ENCODE measurements at places on chromosomes 2 and 18. TPM values are rescaled to one million over a fixed set of nuclear protein-coding genes. Genes with fewer than 3 reads are reported as not detected.

TLX2 gene
- total RNA-seq = not detected

PRKAG3 gene
- not detected for total RNA-seq

RIOK3 gene
- total RNA-seq = 119 TPM

UGT1A3 gene
- 0.28 TPM for total RNA-seq

LHCGR gene
- not detected for total RNA-seq

SERPINB10 gene
- 0.36 TPM for total RNA-seq

EDAR gene
- total RNA-seq = 4.8 TPM

CYP27C1 gene
- total RNA-seq = 1.8 TPM

LRP1B gene
- 0.40 TPM for total RNA-seq

INHBB gene
- total RNA-seq = 0.72 TPM

- ATAC-seq = no peak
Measured at GRCh38 chr2:180655393-180655792, 325.0 kb upstream of the UBE2E3 start.

DNA sequence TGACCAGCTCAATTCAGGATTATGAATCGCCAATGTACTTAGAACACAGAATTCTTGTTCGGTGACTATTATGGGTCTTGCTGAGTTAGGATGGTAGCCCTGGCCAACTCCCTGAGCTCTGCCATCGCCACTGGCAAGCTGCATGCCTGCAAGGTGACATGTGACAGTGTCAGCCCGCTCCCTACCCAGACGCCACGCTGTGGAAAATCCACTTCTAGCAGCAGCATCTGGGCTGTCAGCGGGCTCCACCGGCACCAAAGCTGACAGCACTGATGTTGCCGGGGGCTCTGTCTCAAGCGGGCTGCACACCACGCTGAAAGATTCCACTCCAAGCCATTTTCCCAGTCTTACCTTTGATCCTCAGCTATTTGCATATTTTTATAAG lies 100.7 kb downstream of the MYT1L start:
- ATAC-seq = no peak

- ATAC-seq = no peak
Measured at GRCh38 chr2:176758426-176758825, 454.2 kb upstream of the HNRNPA3 start.

- ATAC-seq = no peak
Measured at GRCh38 chr2:31958140-31958717, 52.6 kb downstream of the MEMO1 start.

GRCh38 chr2:8674420-8675009 lies 7.3 kb upstream of the ID2 start:
- ATAC-seq = no peak

DNA sequence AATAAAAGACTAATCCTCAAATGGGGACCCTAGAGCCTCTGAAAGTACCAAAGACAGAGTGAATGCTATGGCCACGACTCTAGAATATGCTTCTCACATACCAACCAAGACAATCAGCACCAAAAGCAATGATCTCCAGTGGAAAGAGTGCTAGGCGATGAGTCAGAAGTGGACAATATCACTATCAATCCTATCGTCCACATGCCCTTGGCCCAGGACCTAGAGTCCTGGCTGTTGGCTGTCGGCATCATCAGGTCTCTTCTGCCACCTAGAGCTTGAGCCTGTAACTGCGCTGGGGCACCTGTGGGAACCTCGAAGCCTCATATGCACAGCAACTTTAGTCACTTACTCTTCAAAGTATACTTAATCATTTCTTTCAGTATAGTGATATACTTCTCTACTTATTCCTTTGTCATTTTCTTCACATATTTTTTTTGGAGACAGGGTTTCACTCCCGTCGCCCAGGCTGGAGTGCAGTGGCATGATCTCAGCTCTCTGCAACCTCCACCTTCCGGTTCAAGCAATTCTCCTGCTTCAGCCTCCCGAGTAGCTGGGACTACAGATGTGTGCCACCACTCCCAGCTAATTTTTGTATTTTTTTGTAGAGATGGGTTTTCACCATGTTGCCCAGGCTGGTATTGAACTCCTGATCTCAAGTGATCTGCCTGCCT lies 29.7 kb downstream of the NOL10 start:
- peak; percentile 75 for ATAC-seq

DNA sequence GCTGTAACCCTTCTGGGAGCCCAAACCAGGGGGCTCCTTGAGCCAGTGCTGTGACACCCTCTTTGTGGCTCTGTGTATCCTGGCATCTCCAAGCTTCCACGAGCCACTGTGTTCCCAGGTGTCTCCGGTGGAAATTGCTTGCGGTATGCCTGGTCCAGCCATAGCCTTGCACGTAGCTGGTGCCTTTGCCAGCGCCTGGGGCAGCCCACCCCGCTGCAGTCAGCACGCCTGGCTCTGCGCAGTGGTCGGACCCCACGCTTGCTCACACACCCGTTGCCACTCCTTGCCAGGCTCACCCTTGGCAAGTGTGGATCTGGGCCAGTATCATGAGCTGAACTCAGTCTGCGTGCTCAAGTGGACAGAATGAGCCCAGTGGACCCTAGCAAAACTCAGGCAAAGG lies 152.3 kb downstream of the MBD5 start:
- no peak for ATAC-seq

- no peak for ATAC-seq
Measured at GRCh38 chr2:43383533-43383932, 157.1 kb upstream of the ZFP36L2 start.

DNA sequence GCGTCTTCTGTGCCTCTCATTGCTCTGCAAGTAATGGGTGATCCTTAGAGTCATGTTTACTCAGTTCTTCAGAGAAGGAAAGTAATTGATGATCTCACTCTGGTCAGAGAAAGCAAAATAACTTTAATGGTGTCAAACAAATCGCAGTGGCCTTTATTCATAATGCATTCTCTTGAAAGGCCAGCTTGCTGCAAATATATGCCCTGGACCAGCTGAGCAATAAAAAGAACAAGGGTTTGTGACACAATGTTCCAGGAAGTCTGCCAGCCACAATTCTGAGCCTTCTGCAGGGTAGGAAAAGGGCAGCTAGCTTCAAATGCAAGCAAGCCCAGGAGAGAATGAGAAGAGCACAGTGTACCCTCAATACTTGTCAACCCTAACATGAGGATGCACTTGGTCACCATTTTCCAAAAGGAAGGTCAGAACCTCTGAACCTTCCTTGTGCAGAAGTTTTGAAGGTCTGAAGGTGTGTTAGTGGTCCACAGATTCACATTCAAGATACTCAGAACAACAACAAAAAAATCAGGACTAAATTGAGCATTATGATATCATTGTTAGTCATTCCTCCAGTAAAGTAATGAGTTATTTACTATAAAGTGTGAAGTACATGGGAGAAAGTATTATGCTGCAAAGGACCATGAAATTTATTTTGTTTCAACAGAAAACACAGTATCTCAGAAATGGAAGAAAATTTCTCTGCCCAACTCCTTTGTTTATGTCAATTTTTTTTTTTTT lies 355.6 kb downstream of the PAX3 start:
- no peak for ATAC-seq

DNA sequence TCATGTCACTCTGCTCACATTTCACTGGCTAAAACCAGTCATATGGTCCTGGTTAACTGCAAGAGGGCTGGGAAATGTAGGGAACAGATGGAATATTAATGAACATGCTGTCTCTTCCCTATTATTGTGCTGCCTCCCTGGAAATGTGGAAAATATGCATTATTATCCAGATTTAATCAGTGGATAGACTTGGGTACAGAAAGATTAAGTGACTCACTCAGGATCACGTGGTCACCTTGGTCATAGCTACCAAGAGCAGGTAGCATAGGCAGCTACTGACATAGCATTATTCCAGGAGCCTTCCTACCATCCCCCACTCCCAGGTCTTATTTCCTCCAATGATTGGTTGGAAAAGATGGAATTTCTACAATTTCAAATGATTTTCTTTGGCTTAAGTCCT lies 141.1 kb downstream of the HRH4 start:
- ATAC-seq = peak; percentile 42

- ATAC-seq = no peak
Measured at GRCh38 chr2:197090742-197091367, 164.3 kb upstream of the PGAP1 start.

- ATAC-seq = no peak
Measured at GRCh38 chr2:96201338-96201737, 7.3 kb downstream of the STARD7 start.

GRCh38 chr2:207046724-207047123 lies 107.4 kb downstream of the CPO start:
- no peak for ATAC-seq

DNA sequence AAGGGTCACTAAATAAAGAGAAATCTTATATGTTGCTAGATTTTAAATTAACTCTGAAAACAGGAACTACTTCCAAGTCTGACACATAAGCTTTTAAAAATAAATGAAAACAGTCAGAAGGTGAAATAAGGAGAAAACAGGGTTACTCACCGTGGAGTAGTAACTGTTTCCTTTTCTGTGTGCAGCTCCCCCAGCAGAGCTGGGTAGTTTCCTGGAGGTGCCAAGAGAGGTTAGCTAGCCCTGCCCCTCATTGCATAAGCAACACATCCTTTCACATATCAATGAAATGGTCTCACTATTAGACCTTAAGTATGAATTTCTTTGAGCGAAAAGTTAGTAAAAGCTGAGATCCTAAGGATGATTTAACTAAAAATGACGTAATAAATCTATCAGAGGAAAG lies 54.0 kb upstream of the GPR75 start:
- no peak for ATAC-seq

GRCh38 chr18:2223449-2223848 lies 347.9 kb downstream of the METTL4 start:
- ATAC-seq = no peak

GRCh38 chr2:239061824-239062570 lies 214.1 kb downstream of the TWIST2 start:
- ATAC-seq = no peak

- ATAC-seq = peak; percentile 14
Measured at GRCh38 chr2:10447300-10447894, 730 bp downstream of the ODC1 start.

DNA sequence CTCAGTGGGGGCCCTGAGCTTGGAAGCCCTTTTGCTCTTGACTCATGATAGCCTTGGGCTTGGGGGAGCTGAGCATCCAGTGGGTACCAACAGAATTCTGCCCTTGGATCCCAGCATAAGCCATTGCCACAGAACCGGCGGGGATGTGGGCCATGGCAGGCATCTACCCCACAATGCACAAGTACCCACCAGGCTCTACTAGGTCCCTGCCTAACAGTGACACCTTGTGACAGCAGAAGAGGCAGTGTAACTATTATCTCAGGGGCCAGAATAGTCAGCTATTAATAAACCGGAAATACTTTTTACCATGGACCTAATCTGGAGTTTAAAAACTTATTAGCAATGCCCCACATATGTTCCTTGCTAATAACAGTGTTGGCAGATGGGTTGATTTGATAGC lies 397.2 kb downstream of the TMEM182 start:
- ATAC-seq = no peak

DNA sequence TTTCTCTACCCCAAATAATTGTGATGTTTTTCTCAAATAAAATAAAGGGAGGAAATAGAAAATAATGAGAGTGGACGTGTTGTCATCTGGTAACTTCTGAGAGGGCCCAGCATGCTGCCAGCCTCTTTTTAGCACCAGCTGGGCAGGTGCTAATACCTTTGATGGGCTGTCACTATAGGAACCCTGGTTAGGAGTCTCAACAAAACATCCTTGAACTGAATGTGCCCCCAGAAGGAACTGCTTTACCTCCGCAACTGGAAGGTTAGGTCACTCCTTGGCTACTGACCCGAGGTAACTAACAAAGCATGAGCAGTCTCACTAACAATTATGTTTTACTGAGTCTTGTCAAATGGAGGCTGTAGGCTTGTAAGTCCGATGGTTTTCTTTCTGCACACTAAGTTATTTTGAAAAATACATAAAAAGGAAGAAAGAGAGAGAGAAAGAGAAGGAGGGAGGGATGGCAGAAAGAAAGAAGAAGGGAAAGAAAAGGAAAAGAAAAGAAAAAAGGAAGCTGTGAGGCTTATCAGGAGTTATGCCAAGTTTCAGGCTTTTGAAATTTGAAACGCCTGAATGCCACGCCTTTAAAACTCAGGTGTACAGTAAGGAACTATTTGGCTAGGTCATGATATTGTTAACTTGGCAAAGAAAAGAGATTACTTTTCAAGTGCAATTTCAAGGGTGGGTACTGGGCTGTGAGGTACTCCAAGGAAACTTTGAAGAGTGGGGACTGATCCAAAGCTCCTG lies 91.0 kb downstream of the TGIF1 start:
- ATAC-seq = peak; percentile 70

DNA sequence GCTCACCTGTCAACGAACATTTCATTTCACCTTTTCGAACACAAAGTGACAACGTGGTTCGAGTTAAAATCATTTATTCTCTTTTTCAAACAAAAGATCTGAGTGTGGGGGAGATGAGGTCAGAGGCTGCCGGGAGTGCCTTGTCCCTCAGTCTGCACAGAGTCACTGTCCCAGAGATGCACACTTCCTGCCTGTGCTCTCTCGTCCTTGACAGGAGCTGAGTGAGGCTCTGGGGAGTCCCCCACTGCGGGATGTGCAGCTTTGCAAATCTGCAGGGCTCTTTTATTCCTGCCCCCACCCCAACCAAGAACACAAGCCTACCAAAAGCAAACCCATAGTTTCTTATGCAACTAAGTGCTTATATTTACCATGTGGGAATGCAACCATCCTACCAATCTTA lies 497.8 kb downstream of the EIPR1 start:
- no peak for ATAC-seq

DNA sequence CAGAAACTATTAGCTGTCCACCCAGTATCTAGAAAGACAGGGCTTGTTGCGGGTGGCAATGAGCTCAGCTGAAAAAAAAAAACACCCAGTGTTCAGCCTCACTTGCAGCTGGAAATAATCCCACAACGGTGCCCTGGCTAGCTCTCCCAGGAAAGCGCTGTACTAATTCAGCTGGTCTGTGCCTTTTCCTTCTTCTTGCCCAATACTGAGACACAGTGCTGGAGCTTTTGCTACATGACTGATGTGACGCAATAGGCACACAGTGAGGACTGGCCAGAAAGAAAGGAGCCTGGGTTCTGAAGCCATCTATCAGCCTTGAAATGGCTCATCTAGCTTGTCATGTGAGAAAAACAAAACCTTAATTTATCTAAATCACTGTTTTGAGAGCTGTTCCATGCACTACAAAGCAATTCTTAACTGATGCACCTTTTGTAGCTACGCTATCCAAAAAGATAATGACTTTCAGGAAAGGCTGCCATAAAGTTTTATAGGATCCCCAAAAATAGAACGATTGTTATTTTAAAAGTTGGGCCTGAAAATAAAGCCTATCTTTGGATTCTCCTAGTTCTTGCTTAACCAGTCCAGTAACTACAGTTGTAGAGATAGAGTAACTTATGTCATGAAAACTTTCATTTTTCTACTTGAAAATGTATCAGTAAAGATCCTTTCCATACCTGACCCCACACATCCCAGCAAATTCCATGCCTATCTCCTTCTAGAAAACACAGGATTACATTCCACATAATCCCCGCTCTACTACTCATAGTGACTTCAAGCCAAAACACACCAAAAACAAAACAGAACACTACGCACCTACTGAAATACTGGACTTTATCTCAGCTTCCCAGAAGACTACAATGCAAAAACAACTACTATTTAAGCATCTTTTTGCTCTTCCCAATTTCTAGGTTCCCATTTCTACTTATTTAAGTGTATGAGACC lies 15.9 kb downstream of the KIDINS220 start:
- ATAC-seq = peak; percentile 90
